ENCODE measurements at places on chromosomes 6 and 20. TPM values are rescaled to one million over a fixed set of nuclear protein-coding genes. Genes with fewer than 3 reads are reported as not detected.

DNA sequence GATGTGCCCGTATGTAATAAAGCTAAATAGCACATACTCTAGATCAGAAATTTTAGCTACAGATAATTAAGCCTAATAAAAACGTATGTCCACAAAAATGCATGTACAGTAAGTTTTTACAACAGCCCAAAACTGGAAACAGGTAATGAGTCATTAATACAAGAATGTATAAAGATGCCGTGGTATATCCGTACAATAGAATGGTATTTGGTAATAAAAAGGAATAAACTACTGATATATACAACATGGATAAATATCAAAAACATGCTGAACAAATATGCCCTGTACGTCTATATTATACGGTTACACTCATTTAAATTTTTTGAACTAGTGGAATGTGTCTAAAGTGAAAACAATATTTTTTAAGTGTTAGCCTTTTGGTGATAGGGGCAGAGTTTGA, 128.2 kb upstream of the ADGRB3 start:
- H3K4me3 ChIP-seq, result no peak overlapping the region
- H3K4me1 ChIP-seq, result no peaks in the 10 kb centered on the region
- H3K36me3 ChIP-seq, result no peaks in the 10 kb centered on the region
- H3K27me3 ChIP-seq, result no peaks in the 10 kb centered on the region

DNA sequence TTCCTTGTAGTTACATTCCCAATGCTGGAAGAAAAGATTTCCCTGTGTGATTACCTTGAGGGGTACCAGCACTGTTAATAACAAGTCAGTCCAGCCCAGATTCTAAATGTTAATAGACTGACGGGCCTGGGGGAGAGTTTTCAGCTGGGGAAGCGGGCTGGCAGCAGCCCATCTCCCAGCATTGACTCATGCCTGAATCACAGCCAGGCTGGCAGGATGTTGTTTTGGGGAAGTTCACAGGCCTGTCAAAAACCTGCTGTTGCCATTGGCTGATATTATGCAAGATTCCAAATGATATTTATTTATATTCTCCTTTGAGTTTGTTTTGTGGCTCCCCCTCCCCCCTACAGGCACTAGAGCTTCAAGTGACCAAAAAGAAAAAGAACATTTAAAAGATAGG, 213.9 kb upstream of the CNR1 start:
- H3K27ac ChIP-seq, result no peak overlapping the region
- no peak for DNase-seq
- no peaks in the 10 kb centered on the region for H3K4me1 ChIP-seq
- no peak overlapping the region for H3K4me3 ChIP-seq
- H3K27me3 ChIP-seq, result no peaks in the 10 kb centered on the region

DNA sequence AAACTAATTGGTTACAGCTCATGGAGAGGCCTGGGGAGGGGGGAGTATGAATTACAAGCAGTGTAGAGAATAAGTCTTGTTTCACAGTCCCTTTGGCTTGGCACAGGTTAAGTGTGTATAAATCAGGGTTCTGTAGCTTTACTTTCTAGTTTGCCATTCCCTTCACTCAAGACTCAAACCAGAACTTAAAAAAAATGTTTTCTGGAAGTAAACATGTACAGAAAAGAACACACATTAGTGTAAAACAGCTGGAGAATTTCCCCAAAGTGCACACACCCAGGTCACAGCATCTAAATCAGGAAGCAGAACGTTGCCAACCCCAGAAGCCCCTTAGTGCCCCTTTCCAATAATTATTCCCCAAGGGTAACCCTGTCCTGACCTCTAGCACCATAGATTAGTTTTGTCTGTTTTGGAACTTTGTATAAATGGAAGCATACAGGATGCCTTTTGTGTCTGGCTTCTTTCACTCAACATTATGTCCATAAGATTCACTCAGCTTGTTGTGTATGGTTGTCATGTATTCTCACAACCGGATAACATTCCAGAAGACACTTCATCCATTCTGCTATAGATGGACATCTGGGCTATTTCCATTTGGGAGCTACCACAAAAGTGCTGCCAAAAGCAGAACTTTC, 33.7 kb upstream of the SCUBE3 start:
- no peak overlapping the region for H3K27ac ChIP-seq
- peaks cover 3% of the 10 kb centered on the region for H3K27me3 ChIP-seq
- H3K4me3 ChIP-seq, result no peak overlapping the region
- H3K36me3 ChIP-seq, result no peaks in the 10 kb centered on the region
- H3K4me1 ChIP-seq, result no peaks in the 10 kb centered on the region
- no peak for DNase-seq

Gene ALDH8A1
- not detected for polyA plus RNA-seq

Gene BPIFB1
- polyA plus RNA-seq, result not detected
